ENCODE measurements at places on chromosomes 12 and 14. TPM values are rescaled to one million over a fixed set of nuclear protein-coding genes. Genes with fewer than 3 reads are reported as not detected.

DNA sequence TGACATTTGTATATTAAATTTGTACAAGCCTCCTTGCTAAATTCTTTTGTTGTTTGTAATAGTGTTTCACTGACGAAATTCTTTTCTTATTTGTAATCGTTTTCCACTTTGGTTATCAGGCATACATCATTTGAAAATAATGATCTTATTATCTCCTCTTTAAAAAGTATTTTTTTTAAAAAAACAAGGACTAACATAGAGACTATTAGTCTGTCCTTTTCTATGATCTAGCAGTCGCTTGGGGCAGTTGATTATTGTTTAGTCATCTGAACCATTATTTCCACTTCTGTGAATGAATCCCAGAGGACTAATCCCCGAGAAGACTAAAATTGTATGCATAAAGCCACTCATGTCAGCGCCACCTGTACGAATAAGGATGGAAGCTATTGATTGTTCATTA, 11.5 kb downstream of the ADGRD1 start:
- DNase-seq: no peak

DNA sequence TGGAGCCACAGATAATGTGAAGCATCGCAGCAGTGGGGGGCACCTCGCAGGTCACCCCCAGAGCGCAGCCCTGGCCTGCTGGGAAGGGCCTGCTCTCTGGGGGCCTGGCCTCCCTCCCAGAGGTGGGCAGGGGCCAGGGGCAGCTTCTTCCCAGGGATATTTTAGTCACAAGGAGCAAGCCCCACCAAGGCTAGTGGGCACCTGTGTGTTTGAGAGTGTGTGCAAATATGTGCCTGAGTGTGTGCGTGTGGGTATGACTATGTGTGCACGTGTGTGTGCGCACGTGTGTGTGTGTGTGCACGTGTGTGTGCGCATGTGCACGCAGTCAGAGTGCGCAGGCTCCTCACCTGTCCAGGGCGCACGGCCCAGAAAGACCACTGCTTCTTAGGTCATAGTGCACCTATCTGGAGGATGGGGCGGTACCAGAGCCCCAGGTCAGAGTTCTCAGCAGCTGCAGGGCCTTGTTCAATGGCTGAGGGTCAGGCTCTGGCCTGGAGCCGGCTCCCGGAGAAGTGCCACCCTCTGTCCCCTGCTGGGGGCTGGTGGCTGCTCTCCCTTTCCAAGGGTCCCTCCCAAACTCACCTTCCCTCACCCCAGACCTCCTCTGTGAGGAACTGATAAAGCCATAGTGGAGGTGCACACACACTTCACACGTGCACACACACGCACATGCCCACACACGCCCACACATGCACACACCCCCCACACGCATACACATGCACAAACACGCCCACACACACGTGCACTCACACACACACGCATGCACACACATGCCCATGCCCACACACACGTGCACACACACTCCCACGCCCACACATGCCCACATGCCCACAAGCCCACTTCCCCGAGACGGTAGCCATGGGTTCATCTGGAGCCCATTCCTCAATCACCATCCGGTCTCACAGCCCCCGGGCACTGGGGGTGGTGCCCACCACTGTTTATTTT, 128.5 kb downstream of the KIF26A start:
- DNase-seq: no peak

Gene REM2
- polyA plus RNA-seq: 0.72 TPM

Gene CAPRIN2
- polyA plus RNA-seq: 24.7 TPM

Gene IRF2BPL
- polyA plus RNA-seq: 19.4 TPM
